ENCODE measurements at places on chromosomes 2 and 18.

DNA sequence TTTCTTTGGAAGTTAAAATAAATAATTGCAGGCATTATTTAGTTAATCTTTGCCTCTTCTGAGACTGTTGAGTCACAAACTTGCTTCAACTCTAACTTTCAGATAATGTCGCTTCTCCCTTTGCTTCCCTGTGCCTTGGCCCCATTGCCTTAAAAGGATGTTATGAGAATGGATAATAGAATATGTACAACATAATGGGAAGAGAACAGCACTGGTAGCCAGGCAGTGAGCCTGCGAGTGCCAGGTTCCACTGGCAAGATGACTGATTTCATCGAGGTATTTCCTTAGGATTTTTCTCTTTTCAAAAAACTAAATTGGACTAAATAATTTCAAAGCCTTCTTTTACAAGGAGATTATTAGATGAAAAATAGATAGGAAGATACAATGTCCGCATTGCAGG lies 420.9 kb downstream of the TGIF1 start:
- DNase-seq, result peak; percentile 51

GRCh38 chr2:27079233-27080139 lies 1.1 kb downstream of the EMILIN1 start:
- DNase-seq, result no peak

GRCh38 chr2:40090044-40090443 lies 311.0 kb upstream of the THUMPD2 start:
- DNase-seq, result no peak

DNA sequence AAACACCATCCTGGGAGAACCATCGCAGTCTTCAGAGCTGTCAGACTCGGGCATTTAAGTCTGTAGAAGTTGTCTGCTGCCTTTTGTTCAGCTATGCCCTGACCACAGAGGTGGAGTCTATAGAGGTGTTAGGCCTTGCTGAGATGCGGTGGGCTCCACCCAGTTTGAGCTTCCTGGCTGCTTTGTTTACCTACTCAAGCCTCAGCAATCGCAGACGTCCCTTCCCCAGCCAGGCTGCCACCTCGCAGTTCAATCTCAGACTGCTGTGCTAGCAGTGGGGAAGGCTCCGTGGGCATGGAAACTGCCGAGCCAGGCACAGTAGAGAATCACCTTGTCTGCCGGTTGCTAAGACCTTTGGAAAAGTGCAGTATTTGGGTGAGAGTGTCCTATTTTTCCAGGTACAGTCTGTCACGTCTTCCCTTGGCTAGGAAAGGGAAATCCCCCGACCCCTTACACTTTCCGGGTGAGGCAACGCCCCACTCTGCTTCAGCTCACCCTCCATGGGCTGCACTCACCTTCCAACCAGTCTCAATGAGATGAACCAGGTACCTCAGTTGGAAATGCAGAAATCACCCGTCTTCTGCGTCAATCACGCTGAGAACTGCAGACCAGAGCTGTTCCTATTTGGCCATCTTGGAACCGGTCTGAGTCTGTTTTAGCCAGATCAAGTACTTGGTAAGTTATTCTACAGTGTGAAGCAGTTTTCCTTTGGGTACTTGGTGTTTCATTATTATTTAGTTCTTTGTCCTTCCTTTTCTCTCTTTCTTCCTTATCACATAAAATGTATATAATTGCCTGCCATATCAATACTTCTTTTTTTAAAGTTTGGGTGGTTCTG lies 71.5 kb downstream of the CDC42EP3 start:
- no peak for DNase-seq

DNA sequence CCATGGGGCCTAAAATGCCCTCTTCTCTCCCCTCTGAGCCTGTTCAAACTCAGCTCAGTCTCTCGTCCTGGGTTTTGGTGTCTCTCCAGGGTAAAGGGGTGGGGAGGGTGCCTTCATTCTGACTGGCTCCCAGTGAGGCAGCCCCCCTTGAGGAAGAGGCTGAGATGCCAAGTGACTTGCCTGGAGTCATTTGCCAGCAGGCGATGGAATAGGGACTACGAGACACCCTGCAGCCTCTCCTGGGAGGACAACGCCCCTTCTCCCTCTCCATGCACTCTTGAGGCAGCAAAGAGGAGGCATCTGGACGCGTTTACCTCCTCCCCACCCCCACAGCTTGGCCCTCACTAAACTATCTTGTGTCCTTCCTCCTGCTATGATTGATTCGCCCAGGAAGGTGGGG lies 760 bp upstream of the STON1 start:
- no peak for DNase-seq

GRCh38 chr2:196565106-196565765 lies 74.3 kb upstream of the CCDC150 start:
- no peak for DNase-seq

DNA sequence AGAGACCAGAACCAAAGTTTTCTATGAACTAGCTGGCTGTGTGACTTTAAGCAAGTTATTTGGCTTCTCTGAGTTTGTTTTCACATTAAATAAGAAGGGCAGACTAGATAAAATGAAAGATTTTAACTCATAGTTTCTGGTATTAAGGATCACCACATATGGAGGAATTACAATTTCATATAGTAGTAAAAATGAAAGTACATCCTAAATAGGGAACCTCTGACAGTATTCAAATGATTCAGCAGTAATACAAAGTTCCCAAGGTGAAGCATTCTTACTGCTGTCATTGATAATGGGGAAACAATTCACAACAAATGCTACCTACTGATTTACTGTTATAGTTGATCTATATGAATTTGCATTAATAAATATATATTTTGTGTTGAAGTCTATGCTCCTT lies 170.3 kb upstream of the VRK2 start:
- DNase-seq, result no peak

DNA sequence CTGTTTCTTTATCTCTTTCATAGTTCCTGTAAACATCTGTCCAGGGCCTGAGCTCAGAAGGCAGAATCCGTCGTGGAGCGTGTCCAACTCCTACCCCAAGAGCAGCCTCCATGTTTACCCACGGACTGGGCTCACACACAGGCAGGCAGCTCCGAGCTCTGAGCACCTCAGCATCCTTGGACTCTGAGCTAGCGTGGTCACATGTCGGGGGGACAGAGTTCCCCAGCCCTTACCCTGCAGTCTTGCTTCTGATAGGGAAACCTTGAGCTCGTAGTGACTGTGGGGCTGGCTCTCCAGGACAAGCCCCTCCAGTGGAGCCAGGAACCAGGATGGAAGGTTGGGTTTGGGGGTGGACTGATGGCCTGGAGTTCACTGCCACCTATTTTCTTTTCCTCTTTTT lies 15.1 kb upstream of the ST3GAL5 start:
- DNase-seq, result no peak

GRCh38 chr2:160144280-160144990 lies 55.6 kb downstream of the ITGB6 start:
- no peak for DNase-seq

GRCh38 chr2:237315829-237316225 lies 98.1 kb downstream of the COL6A3 start:
- DNase-seq, result no peak

- no peak for DNase-seq
Measured at GRCh38 chr2:220531216-220531615, 903.8 kb downstream of the SLC4A3 start.

All from A673 (cell line).